Foreskin fibroblast (primary cell): ENCODE measurements at places on chromosomes 5 and 9.

- DNase-seq, result peak; percentile 84
Observed at GRCh38 chr5:77426670-77427069, 65.4 kb downstream of the WDR41 start.

- DNase-seq, result no peak
Observed at GRCh38 chr5:164326219-164326618, 820.8 kb downstream of the MAT2B start.

- no peak for DNase-seq
Observed at GRCh38 chr5:114544561-114544960, 182.7 kb downstream of the KCNN2 start.

GRCh38 chr9:6620353-6620752, 25.2 kb downstream of the GLDC start:
- no peak for DNase-seq

DNA sequence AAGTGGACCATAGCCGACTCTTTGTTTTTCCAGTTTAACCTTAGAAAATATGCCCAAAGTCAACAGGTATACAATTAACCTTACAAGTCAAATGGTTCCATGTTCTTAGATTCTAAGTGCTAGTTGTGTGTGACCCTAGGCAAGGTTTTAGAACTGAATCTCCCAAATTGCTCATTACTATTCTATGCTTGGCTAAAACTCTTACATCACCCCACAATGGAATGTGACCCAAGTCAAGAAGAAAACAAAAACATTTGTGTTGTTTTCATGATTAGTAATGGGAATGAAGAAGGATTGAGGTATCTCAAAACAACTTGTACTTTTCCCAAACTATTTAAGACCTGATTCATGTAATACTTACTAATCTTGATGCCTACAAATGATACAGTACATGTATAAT, 159.2 kb downstream of the ARRDC3 start:
- DNase-seq, result peak; percentile 68

DNA sequence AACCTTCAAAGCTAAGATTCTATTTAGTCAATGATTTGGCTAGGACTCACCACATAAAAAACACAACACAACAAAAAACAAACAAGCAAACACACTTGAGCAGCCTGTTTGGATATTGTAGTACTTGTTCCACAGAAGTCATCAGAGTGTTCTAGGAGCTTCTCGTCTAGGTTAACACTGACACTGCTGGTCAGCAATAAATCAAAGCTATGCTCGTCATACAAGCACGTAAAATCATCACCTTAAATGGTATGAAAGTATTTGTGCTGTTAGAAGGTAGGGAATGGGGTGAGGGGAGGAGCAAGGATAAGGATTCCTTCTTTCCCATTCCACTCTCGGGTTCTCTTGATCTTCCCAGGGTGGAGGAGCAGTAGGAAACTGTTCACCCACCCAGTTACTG, 88.0 kb downstream of the ARL15 start:
- no peak for DNase-seq

DNA sequence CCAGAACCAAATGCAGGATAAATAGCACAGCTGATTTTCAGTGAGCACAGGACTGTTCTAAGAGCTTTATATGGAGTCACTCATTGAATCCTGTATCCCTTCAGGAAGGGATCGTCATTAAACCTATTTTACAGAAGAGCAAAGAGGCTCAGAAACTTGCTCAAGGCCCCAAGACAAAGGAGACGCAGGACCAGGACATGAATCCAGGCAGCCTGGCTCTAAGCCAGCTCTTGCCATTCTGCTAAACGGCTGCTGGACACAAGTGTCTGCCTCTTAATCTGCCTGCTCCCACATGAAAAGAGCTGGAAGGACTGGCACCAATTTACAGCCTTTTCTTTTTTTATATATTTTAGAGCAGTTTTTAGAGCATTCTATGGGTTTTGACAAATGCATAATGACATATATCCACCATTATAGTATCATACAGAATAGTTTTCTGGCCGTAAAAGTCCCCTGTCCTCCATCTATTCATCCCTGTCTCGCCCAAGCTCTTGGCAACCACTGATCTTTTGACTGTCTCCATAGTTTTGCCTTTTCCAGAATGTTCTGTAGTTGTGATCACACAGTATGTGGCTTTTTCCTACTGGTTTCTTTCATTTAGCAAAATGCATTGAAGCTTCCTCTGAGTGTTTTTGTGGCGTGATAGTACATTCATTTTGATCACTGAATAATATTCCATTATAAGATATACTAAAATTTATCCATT, 37.5 kb downstream of the RETREG1 start:
- DNase-seq, result no peak

DNA sequence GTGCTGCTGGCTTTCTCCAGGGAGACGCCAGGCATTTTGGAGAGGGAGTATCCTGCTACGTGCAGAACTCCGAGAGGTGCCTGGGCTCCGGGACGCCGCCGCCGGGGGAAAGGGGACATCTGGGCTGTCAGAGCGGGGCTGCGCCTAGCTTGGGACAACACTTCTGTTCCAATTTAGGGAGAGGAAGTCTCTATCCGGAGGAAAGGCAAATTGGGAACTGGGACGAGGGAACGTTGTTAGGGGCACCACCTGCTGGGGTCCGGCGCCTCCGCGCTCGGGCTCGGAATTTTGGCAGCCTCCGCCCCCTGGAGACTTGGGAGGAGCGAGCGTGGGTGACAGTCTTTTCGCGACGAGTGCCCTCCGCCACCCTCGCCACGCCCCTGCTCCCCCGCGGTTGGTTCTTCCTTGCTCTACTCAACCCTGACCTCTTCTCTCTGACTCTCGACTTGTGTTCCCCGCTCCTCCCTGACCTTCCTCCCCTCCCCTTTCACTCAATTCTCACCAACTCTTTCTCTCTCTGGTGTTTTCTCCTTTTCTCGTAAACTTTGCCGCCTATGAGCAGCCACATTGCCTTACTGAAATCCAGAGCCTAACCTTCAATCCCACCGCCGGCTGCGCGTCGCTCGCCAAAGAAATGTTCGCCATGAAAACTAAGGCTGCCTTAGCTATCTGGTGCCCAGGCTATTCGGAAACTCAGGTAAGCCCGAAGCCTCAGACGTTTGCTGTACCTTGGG, 1.6 kb downstream of the TSLP start:
- DNase-seq, result peak; percentile 88

DNA sequence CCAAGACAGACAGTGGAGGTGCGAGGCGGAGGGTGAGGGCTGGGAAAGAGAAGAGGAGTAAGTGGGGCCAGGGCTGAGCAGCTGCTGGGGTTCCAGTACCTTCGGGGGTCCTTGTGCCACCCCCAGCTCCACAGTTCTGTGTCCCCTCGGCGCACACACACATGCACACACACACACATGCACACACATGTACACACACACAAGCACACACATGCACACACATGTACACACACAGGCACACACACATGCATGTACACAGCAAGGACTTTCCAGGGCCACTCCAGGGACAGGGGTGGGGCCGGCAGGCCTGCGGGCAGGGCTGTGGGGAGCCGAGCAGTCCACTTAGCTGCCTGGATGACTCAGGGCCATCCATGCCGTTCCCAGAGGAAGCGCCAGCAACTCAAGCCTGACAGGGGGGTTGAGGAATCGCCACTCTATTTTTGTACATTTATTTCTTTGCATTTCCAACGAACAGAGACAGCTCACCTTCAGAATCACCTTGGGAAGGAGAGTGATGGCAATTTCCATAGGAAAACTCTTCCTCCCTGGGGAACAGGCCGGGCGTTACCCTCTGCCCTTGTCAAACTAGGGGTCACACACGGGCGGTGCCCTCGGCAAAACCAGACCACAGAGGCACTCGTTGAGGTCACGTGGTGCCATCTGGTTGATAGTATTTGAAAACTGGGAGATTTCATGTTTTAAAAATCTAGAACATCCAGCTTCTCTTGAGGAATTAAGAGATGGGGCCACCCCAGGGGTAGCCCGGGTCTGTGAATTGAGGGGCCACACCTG, 135.7 kb downstream of the ADAMTS2 start:
- DNase-seq, result peak; percentile 51

DNA sequence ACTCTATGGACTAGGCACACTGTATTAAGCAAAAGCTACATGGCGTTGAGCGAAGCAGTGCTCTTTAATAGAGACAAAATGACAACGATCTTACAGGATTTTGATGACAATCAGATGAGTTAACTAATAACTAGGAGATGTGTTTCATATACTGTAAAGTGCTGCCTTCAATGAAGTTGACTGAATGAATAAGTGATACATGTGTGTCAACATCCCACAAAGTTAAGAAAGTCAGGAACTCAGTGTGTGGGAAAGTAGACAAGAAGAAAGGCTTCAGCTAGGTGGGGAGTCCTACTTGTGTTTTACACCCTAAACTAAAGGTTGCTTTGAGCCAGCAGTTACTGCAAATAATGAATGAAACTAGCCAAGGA, 79.6 kb downstream of the PAPPA start:
- DNase-seq, result peak; percentile 21

GRCh38 chr5:95029569-95030366, 255.1 kb downstream of the MCTP1 start:
- no peak for DNase-seq

DNA sequence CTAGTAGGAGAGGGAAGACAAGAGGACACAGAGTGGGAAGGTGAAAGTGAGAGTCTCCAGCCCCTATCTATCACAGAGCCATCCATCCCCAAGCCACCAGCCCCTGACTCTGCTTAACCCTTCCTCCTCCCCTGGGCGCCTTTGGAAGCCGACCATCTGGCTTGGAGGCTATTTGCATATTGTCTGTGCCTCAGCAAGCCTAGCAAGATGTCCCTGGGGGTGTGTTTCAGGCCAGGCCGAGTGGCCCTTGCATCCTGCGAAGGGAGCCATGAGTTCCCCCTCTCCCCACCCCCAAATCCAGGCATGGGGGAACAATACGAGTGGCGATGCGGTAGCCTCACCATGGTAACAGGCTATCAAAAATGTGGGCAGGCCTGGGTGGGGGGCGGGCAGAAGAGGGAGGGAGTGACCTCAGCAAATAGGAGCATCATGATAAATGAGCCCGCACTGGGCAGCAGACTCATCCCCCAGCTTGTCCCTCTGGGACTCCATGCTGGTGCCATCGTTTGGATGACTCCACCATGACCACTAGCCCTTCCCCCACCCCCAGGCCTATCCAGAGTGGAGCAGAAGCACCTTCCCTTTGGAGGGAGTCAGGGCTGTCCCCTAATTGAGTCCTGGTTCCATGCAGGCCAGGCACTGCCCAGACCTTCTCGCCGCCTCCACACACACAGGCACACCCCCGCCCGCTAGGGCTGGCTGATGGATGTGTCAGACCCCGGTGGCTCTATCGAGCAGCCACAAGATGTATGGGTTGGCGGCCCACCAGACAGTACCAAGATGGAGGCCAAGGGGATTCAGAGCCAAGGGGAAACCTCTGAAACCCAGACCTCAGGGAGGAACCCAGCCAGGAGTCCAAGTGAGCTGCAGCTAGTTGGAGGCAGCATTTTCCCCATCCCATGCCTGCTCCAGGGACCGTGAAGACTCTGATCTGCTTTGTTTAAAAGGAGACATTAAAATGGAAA, 14.6 kb downstream of the URM1 start:
- no peak for DNase-seq

DNA sequence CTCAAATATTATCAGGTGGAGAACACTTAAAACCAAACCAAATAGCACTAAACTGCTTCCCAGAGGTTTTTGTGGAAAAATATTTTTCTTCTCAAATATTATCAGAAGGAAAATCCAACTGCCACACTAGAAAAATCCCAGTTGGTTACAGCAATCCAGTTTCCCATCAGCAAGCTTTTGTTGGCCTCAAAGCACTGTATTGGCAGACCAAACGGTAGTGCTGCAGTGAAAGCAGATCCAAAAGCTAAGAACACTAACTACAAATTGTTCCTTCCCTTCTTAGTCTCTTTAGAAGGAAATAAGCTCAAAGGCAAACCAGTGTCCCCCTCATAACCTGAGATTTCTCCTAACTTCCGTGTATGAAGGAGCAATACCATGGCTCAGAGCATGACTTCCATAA, 105.3 kb downstream of the TRIM36 start:
- DNase-seq, result no peak

DNA sequence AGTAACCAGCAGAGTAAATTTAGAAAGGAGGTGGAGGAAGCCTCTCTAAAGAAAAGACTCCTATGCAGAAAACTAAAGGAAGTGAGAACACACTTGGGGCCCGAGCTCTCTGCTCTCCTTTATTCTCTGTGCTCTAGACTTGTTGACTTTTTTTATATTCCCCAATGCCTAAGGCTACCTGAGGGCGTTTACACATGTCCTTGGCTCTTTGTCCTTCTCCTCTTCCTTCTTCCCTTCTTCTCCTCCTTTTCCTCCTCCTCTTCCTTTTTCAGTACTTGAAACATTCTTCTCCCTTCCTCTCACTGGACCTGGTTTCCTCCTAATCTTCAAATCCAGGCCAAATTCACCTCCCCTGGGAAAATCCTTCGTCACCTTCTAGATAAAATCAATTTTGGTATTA, 256.4 kb upstream of the TRPC7 start:
- DNase-seq, result no peak

- DNase-seq, result no peak
Observed at GRCh38 chr5:617896-618295, 5.8 kb downstream of the CEP72 start.

GRCh38 chr5:168879331-168879730, 300.2 kb upstream of the PANK3 start:
- no peak for DNase-seq

DNA sequence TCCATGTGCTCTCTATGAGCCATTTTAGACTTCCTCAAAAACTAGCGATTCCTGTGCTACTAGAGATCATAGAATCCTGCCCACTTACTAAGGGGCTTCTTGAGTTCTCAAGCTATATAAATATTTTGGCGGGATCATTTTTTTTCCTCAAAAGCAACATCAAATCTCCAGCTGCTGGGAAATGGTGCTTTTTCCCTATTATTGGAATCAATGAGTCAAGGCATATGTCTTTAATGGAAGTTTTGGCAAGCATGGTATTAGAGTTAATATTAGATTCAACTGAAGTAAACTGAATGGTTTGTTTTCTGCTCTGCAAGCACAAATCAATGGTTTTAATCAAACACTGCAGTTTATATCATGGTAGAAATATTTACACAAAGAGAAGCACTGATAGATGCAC, 369.9 kb upstream of the PTGER4 start:
- DNase-seq, result no peak

- DNase-seq, result no peak
Observed at GRCh38 chr5:125034331-125034730, 287.9 kb upstream of the ZNF608 start.

DNA sequence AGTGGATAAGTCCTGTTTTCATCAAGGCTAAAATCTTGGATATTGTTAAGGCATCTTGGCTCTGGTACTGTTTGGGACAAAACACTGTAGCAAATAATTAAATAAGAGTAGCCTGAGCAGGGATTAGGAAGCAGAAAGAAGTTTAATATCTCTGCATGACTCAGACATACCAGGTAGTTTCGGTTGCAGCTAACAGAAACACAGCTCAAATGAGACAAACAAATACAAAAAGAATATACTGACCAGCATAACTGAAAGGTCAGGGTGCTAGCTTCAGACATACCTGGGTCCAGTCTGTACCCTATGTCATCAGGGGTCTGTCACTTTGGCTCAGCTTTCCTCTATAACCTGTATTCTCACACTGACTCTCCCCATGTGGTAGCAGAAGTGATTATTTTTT, 156.4 kb upstream of the MAP3K1 start:
- DNase-seq, result no peak
